ENCODE measurements at places on chromosomes 11 and 22.

DNA sequence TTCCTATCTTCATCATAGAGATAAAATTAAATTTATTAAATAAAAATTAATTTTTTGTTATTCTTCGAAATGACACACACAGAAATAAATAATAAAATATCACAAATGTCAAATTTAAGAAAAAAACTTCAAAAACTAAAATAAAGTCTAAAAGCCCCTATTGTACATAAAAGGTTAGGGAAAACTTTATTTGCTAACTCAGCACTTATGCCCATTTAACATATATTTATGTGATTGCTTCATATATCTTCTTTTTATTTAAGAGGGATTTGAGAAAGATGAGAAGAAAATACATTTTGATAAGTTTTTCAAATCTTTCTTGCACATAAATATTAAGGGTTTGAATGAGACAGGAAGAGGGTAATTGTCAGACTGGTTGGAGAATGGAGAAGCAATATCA lies 2350.4 kb upstream of the RAG2 start:
- DNase-seq, result no peak

- no peak for DNase-seq
These were observed at the start of gene SLC15A3 for GRCh38 chr11:60951904-60952741. TSS of gene SLC15A3 (minus strand) at chr11:60952176. CDS start at chr11:60951551, 625 bp downstream.

DNA sequence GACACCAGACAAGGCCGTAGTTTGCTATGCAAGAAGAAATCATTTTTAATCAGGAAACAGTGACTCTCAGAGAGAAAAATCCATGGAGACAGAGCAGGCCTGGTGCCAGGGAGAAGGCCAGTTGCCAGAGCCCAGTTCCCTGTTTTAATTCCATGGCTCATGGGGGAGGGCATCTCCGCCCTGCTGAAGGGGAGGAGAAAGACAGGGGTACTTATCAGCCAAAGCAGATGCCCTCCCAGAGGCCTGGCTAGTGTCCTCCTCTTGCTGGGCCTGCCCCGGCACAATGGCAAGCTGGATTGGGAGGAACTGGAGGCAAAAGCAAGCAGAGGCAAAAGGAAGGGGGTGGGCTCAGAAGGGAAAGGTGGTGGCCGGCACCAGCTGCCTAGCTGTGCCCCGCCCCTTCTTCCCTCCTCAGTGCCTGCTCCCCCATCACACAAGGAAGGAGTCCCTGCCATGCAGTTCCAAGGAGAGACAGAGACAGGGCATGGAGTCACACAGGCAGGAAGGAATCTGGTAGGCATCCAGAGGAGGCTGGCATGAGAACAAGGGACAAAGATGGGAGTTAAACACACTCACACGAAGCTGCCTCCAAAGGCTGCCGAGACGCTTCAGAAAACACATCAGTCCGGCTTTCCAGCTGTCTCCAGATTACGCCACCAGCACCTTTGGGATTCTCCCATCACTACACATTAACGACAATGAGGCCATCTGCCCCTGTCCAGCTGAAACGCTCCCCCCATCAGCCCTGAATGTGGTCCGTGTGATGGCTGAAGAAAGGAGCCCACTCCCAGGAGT lies 591.8 kb downstream of the BUD13 start:
- DNase-seq, result no peak

DNA sequence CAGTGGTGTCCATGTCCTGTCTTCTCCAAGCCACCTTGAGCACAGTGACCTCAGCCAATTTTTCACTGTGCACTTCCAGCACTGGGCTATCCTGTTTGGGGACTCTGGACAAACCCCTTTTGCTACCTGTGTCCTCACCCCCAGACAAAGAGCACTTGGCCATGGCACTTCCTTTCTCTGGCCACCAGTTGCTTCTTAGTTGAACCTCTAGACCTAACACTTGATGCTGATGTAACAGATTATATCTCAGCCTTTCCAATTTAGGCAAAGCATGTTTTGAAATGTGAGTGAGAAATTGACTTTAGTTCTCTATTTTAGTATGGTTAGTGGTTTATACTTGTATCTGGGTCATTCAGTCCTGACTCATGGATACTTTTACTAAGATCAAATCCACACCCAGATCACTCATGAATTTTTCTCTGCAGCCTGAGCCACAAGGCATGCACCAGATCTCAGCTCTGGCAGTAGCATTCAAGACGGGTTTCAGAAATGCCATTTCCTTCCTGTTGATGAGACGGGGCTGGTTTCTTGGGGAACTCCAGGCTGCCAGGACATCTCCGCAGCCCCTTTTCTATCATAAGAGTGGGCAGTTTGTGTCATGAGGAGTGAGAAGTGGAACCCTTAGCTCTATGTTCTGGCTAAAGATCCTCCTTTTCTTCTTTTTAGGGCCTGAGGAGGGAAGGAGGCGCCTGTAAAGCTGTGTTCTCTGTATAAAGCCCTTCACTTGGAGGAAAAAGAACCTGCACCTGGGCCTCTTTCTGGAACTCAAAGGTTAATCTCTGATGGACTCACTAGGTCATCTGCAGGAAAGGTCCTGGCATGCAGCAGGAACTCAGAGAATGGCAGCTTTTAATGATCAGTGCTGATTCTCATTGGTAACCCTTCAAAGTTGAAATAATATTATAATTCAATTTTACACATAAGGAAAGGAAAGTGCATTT lies 185.6 kb upstream of the TENM4 start:
- DNase-seq, result no peak

GRCh38 chr11:65454696-65455456 lies 32.3 kb downstream of the NEAT1 start:
- DNase-seq, result peak; percentile 75

- DNase-seq, result no peak
These were observed 108.9 kb downstream of the SGSM3 start for GRCh38 chr22:40479126-40479800.

DNA sequence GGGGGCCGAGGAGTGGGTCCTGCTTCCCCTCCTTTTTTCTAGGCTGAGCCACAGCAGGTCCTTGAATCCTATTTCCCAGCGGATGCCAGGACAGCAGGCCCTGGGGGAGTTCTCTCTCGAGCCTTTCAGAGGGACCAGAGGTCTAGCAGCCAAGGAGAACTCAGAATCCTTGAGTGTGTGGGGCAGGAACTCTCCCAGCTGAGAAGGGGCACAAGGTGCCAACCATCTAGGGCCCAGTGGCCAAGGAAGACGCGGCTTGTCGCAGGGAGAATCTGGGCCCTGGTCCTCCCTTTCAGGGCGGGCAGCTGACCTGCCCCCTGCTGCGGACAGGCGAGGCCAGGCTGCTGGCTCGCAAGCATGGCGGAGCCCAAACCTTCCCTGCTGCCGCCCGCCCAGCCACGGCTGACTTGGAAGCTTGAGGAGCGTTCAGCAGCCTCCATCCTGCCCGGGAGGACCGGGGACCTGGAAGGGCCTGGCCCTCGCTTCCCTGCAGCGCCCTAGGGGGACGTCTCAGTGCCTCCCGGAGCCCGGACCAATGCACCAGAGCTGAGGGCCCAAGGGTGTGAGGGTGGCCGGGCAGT lies 972 bp upstream of the TSSC4 start:
- no peak for DNase-seq

DNA sequence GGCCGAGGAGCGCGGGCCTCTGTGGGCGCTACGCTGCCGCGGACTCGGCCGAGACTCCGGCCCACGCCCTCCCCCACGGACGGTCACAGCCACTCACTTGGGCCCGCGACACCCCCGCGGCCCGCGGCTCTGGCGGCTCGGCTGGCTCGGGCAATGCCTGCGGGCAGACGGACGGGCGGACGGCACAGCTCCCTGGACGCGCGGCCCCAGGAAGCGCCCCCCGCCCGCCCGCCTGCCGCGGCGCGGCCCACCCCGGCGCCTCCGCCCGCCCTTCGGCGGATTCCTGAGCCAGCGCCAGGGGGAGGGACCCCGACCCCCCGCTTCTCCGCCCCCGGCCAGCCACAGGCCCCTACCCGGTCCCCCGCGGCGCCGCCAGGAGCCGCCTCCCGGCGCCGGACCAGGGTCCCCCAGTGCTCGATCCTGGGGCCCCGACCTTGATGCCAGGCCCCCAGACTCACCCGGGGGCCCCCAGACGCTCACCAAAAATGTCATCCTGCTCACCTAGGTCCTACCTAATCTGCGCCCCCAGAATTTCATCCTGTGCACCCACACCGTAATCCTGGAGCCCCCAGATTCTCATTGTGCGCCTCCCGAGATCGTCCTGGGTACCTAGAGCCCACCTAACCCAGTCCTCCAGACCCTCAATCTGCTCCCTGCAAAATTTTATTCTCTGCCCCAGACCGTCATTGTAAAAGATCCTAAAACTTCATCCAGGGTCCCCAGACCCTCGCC lies at the start of gene EFEMP2:
EFEMP2 (minus strand) TSS at position 215 of the 732 bp plus-strand sequence. CDS start 446 bp downstream, outside the sequence.
- DNase-seq, result no peak

Data from NCI-H187 (cell line).